ENCODE measurements at places on chromosomes 2 and 18.
A peak's percentile ranks its signal among the peaks of the same experiment; 100 is the strongest.

DNA sequence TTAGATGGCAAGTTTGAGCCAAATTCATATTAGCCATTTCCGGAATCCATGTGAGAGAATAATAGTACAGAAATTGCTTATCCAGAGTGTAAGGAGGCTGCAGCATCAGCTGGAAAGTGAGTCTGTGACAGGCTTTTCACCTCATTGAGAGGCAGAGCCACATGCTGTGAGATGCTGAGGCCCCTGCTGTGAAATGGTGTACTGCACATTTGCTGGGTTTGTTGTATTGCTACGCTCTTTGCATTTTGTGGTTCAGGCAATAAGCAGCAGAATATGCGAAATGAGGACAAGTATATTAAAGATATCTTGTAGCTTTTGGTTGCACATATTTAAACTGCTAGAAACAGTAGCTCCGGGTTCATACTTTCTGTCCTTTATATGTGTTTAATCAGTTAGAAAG is 37.0 kb downstream of the NABP1 start:
- no peak for DNase-seq

GRCh38 chr2:36655453-36655852 is 41.1 kb upstream of the VIT start:
- DNase-seq, result no peak

- DNase-seq, result no peak
Measured at GRCh38 chr2:67858886-67859285, 203.9 kb downstream of the C1D start.

DNA sequence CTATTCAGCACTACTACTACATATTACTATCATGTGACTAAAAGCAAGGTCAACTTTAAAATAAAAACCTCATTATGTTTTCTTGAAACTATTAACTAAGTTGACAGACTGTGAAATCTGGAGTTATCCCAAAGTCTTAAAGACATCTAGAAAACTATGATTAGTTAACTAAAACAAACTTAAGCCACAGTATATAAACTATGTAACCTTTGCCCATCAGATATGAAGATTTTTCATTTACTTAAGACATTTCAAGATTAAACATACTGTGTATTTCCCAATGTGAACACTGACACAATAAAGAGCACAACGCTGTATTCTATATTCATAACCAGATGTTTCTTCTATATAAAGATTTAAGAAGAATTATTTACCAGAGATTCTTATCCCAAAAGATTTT is 33.5 kb upstream of the CACNB4 start:
- DNase-seq, result no peak

- DNase-seq, result peak; percentile 47
Measured at GRCh38 chr18:3603421-3604234, 153.7 kb downstream of the TGIF1 start.

GRCh38 chr2:214019229-214019972 is 391.5 kb upstream of the VWC2L start:
- no peak for DNase-seq

- no peak for DNase-seq
Measured at GRCh38 chr2:208182835-208183234, 7.0 kb downstream of the C2orf80 start.

DNA sequence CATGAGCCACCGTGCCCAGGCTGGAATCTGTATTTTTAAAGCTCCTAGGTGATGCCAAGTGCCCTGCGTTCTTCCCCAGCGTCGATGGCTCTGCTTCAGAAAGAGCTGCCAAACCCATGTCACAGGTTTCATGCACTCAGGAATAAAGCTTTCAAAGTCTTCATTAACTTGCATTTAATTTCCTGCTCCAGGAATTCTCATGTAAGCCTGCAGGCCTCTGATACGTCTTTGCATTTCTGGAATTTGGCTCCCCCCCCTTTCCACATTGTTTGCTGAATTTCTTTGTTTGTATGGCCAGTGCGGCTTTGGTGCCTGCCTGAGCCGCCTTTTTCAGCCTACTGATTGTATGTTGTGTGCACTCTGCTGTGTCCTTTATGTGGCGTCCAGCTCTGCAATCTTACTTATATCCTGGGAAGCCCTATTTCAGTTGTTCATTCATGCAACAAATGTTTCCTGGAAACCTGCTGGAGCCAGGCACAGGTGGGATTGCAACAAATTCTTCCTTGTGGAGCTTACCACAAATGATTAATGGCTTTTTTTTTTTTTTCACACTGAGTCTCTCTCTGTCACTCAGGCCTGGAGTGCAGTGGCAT is 17.9 kb upstream of the OTOF start:
- no peak for DNase-seq

DNA sequence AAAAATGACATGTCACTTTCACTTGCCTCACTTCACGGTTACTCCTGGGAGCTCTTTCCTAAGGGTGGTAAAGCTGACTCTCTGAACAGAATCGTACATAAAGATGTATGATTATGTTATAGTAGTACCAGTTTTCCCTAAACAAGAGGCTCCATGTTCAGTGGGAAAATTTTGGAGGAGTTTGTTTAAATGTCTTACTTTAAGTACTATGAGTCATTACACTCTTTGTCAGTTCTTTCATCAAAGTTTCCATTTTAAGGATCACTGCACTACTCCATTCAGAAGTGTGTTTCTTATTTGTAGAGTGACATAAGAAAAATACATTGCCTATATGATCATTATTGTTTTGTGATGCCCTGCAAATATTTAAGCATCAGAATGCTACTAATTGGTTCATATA is 121.1 kb upstream of the FIGN start:
- DNase-seq, result no peak

DNA sequence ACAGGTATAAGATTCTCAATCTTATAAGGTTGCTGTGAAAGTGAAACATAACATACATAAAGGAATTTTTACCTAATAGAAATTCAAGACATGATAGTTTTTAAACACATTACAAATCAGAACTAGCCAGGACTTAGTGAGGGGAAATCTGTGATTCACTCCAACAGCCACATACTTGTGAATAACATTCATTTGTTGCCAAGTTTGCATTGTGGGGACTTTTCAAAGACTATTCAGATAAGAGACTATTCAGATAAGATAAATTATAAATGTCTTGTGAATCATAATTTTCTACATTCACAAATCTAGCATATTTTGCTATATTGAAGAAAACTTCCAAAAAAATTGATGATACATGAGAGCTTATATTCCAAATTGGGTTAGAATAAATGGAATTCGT is 345.3 kb upstream of the CDH20 start:
- DNase-seq, result no peak

GRCh38 chr2:75801234-75801982 is 90.7 kb upstream of the GCFC2 start:
- DNase-seq, result no peak

GRCh38 chr2:118056165-118056534 is 32.1 kb upstream of the INSIG2 start:
- DNase-seq, result peak; percentile 6

GRCh38 chr2:163943403-163944346 is 207.9 kb upstream of the FIGN start:
- DNase-seq, result no peak

DNA sequence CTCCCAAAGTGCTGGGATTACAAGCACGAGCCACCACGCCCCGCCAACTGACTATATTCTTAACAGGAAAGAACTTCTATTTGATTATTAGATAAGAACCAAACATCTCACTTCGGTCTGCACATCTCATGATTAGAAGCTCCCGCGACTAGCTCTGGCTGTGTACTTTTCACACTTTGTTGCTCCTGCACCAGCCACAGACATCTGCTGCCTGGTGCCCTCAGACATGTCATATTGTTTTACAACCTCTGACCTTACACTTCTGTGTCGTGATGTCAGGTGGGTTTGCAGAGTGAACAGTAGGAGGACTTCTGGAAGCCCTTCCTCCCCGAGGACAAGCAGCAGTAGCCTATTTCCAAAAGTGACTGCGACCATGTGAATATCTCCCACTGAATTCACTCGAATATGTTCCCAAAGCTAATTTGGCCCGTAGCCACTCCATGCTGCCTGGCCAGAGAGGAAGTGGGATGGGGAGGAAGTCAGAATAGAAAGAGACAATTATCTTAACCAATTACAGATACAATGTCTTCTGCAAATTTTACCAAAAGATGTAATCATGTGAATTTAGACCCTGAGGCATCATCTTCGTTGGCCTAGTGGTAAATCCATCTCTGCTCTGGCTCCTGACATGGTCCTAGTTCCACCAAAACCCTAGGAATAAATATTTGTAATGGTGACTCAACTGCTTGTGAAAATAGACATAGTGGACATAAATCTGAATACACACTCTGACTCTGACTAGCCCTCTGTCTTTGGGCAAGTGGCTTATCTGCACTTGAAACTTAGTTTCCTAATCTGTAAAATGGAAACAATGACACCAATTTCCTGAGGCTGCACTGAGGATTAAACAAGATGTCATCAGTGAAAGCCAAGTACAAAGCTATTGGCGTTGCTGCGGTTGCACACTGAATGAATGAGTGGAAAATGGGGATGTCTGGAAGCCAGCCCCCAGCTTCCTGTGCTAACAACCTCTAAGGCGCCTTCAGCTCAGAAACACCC is 406.1 kb downstream of the LRATD1 start:
- no peak for DNase-seq

DNA sequence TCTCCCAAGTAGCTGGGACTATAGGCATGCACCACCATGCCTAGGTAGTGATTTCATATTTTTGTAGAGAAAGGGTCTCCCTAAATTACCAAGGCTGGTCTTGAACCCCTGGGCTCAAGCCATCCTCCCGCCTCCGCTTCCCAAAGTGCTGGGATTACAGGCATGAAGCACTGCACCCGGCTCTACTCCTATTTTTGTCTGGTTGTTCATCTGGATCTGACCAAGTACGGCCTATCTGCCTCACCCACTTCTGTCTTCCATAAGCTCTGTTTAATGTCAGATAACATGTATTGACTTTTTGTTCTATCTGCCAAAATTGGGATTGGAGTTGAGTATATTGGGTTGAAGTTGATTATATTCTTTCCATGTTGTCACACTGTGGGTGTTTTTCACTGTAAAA is 198.4 kb downstream of the AFF3 start:
- no peak for DNase-seq

DNA sequence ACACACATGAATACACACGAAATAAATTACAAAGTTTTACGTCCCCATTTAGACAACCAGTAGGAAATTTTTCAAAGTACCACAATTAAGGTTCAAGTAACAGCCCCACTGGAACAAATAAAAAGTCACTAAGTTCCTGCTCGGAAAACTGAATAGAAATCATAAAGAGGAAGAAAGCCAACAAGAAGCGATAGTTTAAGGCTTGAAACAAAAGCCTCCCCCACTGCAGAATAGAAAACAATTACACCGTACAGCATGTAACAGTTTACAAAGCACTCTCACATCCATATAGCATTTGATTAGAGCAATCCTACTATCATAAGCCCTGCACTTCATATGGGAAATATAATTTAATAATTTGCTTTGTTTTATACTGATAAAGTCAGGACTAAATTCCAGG is 15.5 kb downstream of the KLF7 start:
- DNase-seq, result no peak

GRCh38 chr2:43540021-43540779 is 55.6 kb downstream of the THADA start:
- no peak for DNase-seq

GRCh38 chr2:59182249-59182648 is 941.1 kb upstream of the FANCL start:
- DNase-seq, result no peak

DNA sequence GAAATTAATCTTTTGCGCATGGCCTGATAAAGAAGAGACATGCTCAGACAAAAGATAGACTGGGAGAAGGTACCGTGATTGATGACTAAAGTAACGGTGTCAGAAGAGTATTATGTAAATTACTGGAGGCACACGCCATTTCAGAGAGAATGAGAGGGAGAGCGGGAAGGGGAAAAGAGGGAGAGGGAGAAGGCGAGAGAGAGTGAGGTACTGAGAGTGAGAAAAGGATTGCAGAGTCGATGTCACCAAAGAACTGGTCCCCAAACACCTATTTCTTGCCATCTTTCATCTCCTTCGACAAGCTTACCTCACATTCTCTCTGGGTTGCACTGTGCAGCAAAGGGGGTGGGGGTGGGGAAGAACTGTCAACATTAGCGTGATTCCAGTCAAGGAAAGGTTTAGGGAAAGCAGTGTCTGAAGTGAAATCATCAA is 673.7 kb downstream of the BCL11A start:
- DNase-seq, result no peak

- no peak for DNase-seq
Measured at GRCh38 chr2:161172901-161173540, 12.8 kb downstream of the TANK start.

DNA sequence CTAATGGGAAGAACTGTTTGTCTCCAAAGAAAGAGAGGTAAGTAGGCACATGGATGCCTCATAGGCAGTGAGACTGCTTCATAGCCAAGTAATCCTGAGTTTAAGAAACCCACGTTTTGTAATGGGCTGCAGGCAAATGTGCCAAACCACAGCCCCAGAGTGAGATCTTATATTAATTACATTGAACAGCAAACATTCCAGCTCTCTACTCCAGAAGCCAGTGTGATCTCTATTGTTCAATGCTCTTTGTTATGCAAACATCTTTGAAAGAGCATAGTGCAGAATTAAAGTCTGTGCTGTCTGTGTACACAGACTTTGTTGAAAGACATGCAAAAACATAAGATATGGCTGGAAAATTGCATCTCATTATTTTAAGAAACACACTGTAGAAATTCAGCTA is 720.8 kb upstream of the REG3G start:
- DNase-seq, result no peak

DNA sequence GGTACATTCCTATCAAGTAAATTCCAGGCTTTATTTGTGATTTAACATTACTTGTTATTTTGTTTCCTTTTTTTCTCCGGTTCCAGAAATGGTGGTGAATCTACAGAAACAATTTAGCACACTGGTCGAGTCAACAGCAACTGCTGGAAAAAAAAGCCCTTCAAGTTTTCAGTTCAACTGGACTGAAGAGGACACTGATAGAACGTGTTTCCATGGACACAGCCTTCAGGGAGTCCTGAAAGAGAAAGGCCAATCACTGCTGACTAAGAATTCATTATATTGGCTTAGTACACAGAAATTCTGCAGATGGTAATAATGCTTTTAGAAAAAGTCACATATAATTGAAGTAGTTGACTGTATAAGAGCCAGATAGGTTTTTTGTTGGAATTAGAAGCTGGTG is 32.0 kb upstream of the GRHL1 start:
- DNase-seq, result no peak

DNA sequence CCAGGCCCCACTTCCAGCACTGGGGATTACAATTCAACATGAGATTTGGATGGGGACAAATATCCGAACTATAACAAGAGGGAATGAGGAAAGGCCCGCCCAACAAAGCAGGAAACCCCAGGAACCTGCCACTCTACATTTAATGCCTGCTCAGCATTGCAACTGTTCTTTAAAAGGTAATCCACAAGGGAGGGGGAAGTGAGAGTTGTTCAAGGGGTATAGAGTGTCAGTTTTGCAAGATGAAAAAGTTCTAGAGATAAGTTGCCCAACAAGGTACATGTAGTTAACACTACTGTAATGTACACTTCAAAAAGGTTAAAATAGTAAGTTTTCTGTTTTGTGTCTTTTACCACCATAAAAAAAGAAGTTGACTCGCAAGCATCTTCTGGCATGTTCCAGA is 137.6 kb downstream of the MBD2 start:
- no peak for DNase-seq

DNA sequence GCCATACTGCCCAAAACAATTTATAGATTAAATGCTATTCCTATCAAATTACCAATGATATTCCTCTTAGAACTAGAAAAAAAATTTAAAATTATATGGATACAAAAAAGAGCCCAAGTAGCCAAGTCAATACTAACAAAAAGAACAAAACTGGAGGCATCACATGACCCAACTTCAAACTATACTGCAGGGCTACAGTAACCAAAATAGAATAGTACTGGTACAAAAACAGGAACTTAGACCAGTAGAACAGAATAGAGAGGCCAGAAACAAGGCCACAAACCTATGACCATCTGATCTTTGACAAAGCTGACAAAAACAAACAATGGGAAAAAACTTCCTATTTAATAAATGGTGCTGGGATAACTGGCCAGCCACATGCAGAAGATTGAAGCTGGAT is 86.1 kb upstream of the KYNU start:
- DNase-seq, result no peak
